ENCODE measurements at places on chromosomes 3 and 15.

DNA sequence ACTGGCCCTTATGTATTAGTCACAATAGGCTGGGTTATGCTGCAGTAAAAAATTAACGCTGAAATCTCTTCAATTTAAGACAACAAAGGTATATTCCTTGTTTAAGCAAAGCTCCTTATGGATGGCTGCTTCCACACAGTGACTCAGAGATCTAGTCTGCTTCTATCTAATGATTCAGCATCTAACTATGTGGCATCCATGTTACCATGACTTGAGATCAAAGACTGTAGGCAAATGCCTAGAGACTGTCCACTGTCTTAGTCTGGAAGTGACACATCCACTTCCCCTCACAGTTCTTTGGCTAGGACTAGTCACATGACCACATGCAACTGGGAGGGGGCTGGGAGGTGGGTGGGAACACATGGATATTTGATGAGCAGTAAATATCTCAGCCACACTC lies 61.3 kb upstream of the PSMD6 start:
- DNase-seq: no peak

GRCh38 chr3:178238179-178238578 lies 298.1 kb upstream of the KCNMB2 start:
- no peak for DNase-seq

DNA sequence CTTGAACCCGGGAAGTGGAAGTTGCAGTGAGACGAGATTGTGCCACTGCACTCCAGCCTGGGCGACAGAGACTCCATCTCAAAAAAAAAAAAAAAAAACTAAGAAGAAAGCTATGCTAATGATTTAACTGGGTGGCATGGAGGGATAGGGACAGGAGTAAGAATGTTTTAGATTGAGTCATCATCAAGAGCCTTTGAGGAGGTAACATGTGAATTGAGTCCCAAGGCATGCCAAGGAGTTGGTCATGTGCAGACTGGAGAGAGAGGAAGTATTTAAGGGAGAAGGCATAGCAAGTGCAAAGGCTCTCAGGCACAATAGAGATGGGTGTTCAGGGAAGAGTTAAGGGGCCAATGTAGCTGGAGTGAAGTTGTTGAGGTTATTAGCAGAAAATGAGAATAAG lies 9.1 kb downstream of the BNC1 start:
- DNase-seq: no peak

GRCh38 chr15:33099739-33100138 lies 94.8 kb downstream of the FMN1 start:
- DNase-seq: no peak

DNA sequence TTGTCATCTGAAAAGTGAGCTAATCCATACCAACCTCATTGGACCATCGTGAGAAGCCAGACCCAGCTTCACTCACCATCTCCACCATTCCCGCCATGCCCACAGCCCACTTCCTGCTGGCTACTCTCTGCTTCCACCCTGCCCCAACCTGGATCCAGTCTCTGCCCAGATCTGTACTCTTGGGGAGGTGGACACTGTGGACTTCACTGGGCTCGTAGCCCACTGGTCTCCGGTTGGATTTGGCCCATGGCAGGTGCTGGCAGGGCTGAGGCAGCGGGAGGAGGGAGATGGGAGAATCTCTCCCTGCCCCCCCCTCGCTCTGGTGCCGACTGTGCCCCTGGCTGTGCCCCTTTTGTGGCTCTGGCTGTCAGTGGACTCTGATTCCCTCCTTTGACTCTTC lies 193.8 kb downstream of the ABHD5 start:
- no peak for DNase-seq

DNA sequence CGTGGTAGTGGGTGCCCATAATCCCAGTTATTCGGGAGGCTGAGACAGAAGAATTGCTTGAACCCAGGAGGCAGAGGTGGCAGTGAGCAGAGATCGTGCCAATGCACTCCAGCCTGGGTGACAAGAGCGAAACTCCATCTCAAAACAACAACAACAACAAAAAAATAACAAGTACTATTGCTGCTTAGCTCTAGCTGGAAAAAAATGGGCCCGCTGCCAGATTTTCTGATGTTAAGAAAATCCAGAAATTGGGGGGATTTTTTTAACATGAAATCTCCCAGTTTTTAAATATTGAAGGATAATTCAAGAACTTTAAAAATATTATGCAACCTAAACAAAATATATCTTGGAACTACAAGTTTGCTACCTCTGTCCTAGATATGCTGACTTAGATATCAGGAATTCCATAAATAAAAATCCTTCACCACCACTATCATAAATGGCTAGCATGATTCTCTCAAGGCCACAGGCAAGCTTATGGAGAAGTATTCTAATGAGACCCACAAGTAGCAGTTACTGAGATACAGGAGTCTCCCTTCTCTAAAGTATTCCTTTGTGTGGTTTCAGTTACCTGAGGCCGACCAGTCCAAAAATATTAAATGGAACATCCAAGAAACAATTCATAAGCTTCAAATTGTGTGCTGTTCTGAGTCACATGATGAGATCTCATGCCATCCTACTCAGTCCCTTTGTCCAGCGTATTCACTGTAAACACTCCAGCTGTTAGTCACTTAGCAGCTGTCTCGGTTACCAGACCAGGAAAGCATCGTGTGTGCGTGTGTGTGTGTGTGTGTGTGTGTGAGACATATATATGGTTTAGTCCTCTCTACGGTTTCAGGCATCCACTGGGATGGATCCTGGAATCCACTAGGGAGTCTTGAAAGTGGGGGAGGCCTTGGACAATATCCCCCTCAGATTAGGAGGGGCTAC lies 277.2 kb downstream of the TBL1XR1 start:
- no peak for DNase-seq

DNA sequence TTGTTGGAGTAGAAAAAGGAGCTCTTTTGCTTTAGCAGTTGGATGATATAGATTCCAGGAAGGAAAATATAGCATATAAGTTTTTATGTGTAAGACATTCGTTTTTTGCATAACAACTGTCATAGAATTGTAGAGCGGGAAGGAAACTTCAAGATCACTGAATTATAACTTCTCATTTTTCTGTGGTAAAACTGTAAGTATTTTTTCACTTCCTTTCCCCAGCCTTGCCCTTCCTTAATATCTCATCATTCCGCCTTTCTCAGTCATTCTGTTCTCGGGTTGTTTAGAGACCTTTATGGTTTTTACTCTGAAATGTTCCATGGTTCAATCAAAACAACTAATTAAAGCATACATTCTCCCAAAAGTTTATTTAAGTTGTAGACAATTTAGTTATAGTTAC lies 1.1 kb downstream of the EAF2 start:
- no peak for DNase-seq

GRCh38 chr3:46901591-46902187 lies 24.2 kb downstream of the PTH1R start:
- no peak for DNase-seq

GRCh38 chr3:46593274-46593862 lies 19.0 kb upstream of the FAM240A start:
- no peak for DNase-seq

DNA sequence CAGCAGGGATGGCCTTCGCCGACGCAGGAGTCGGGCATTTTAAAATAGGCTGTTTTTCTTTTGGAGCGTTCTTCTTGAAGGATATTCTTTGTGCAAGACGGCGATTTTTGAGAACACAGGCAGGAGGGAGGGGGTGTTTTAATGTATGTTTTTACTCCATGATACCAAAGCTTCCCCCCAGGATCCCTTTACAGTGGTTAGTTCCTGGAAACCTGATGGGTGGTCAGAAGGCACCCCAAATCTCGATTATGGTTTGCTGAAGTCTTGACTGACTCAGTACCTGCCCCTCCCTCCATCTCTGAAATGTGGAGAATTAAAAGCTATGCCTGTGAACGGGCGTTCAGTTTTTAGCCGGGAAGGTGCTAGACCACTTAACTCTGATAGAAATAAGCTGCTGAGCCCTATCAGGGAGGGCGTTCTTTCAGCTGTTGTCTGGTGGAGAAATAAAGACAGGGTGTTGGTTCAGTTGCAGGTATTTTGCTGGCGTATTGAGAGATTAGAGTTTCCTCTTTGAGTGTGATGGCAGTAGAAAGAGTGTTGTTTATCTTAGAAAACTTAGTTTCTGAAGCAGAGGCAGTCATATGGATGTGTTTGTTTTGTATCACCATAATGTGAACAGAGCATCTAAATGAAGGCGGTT lies 3.4 kb downstream of the IGF1R start:
- DNase-seq: no peak

DNA sequence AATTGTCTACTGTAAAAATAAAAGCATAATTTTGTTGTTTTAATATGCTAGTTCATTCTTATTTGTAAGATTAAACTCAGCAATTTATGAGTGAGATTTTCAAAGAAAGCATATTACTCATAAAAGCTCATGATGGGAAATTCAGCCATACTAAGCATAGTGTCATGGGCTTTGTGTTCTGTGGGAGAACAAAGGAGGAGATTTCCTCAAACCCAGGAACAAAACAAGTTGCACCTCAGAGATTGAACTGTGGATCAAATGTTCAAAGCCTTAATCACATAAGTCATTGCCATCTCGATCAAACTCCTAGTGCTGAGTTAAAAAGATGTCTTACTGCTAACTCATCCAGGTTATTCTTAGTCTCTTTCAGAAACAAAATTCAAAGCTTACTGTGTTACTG lies 85.6 kb upstream of the PDZRN3 start:
- no peak for DNase-seq

GRCh38 chr15:79349525-79349924 lies 38.6 kb downstream of the TMED3 start:
- no peak for DNase-seq

GRCh38 chr3:194205675-194206133 lies 69.8 kb downstream of the HES1 start:
- DNase-seq: no peak

DNA sequence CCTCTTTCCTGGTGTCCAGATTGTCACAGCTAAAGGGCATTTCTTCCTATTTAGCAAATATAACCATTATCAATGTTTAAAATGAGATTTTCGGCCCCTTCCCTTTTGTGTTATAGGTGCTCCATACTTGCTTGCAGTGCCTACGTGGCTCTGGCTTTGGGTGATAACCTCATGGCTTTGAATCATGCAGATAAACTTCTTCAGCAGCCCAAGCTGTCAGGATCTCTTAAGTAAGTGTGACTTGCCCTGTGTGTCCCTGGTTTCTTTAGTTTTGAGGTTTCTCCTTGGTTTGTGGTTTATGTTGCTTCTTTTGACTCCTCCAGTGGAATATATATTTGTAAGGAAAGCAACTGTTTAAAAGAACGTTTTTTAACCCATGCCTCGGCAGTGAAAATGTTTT lies 58.5 kb upstream of the TRIM71 start:
- DNase-seq: no peak

DNA sequence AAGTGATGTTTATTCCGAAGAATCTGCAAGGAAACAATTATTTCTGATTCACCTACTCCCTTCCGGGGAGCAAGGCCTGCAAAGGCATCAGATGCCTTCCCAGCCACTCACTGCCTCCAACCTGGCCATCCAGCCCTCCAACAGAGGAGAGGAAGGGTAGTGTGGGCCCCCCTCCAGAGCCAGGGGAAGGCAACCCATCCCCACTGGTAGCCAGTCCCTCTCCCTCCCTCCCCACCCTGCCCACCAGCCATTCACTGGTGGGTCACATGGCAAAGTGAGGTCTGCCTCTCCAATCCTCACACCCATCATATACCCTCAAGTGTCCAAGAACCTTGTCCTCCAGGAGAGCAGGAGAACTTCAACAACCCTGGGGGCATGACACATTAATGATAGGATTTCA lies 2.4 kb upstream of the VIPR1 start:
- no peak for DNase-seq

- no peak for DNase-seq
Measured at GRCh38 chr3:48472673-48472922, 26.1 kb downstream of the ATRIP start.

GRCh38 chr3:24294150-24294549 lies 200.5 kb downstream of the THRB start:
- no peak for DNase-seq

GRCh38 chr15:56394909-56395308 lies 29.7 kb downstream of the TEX9 start:
- DNase-seq: no peak

DNA sequence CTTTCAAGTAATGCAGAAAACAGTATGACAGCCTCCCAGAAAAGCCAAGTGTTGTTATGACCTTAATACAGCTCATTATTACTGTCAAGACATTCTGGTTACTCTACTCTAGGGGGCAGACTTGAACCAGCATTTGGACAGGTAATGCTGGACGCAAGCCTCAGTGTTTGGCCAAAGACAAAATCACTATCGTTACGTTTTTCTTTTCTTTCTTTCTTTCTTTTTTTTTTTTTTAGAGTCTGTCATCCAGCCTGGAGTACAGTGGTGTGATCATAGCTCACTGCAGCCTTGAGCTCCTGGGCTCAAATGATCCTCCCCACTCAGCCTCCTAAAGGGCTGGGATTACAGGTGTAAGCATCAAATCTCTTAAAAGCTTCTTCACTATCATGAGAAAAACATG lies 29.4 kb upstream of the TMEM45A start:
- DNase-seq: peak; percentile 53

DNA sequence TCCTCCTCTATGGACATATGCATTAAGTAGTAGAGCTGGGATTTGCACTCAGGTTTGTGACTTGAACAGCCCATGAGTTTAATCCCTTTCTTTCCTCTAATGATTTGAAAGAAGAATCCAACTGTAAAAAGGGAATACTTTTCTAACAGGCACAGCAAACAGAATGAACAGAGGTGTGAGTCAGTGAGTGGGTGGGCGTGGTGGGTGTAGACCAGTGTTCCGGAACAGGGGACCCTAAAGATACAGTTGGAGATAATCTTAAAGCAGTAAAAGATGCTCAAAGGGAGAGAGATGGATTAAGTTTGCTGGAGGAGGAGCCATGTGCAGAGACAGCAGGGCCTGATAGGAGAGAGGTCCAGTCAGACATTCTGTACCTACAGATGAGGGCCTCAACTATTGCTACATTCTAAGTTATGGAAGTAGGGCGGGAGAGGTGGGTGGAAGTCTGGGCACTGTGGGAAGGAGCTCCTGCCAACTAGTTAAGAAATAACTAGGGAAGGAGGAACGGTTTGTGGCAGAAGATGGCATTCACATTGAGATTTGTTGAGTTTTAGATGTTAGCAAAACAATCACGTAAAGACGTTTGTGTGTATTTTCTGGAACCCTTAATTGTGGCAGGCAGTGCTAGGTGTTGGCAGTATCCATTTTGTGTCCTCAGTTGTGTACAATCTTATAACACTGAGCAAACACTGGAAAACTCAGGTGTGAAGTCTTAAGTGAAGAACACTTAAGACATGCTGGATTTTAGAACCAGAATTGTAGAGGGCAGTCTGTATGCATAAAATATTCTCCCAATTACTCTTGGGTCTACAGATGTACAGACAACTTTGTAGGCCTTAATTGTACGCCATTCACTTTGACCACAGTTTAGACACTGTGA lies 511.0 kb downstream of the GRM7 start:
- no peak for DNase-seq

All from midbrain (tissue), 1 donor.